ENCODE measurements at places on chromosomes 3 and 15.

DNA sequence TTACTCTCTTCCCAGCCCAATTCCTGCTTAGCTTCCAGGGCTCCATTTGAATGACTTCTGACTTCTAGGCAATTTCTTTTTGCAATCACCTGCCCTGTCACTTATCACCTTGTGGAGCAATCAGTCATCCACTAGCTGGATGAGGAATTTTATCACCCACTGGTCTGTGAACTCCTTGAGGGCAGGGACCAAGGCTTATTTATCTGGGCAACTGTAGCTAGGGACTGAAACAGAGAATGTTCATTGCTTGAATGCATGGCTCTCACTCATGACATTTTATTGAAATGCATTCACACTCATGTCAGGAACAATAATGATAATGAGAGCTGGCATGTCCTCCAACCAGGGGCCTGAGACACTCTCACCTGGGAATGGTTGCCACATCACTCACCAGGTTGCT is 15.5 kb downstream of the TNFAIP8L3 start:
- DNase-seq = no peak

GRCh38 chr3:35721628-35722027 is 82.3 kb downstream of the ARPP21 start:
- no peak for DNase-seq

GRCh38 chr15:38042707-38043445 is 108.4 kb downstream of the TMCO5A start:
- no peak for DNase-seq

- no peak for DNase-seq
Observed at GRCh38 chr3:139118835-139119234, 74.1 kb upstream of the PRR23C start.

DNA sequence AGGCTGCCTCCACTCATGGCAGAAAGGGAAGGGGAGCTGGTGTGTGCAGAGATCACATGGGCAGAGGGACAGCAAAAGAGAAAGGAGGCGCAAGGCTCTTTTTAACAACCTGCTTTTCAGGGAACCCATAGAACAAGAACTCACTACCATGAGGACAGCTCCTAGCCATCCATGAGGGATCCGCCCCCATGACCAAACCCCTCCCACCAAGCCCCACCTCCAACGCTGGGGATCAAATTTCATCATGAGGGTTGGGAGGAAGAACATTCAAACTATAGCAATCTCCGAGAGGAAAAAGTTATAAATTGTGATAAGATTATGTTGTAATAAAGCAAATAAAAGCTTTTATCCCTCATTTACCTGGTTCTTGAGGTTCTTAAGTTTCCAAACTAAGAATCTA is 84.7 kb upstream of the LMCD1 start:
- no peak for DNase-seq

- DNase-seq = no peak
Observed at GRCh38 chr15:48592933-48593332, 52.6 kb downstream of the FBN1 start.

DNA sequence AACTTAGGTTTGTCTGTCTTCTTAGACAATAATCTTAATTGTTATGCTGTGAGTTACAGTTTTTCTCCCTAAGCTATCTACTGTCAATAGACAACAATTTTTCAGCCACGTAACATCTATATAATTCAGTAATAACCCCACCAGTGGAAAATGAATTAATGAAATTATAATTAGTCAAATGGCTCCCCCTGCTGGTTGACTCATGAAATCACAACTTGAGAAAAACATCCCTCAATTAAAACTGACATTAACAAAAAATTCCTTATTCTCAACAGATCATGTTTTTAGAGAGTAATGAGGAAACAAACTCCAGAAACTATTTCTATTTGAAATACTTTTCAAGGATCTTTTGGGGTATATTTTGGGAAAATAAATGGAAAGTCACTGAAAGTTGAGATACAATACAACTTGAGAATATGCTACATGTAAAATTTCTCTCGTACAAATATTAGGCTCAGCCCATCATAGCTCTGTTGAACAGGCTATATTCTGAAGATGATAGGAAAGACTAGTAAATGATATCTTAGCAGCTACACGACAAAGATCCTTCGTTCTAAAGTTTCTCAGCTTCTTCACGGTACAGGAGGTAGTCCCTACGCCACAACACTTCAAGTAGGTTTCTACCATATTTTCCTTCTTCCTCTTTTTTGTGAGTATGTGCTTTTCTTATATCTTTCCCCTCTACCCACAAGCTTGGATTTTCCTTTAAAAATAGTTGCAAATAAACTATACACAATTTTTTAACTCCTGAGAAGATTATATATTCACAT is 20.7 kb downstream of the PPP1R2 start:
- no peak for DNase-seq

- DNase-seq = peak; percentile 61
Observed at GRCh38 chr3:113626503-113627371, 69.7 kb downstream of the USF3 start.

DNA sequence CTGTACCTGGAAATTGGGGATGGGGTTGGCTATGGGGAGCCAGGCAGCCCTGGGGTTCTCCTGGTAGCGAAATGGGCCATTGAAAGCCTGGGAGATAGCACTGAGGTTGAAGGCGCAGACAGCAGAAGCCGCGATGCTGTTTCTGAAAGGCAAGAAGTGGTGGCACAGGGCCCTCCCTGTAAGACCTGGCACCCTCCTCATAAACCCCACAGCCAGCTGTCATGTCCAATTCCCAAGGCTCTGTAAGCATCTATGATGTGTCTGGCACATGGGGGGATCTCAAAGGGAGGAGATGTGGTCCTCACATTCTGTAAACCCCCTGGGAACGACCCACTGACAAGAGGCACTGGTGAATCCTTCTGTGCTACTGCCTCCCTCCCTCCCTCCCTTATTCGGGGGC is 104.0 kb downstream of the SEMA5B start:
- DNase-seq = no peak

- no peak for DNase-seq
Observed at GRCh38 chr15:37517191-37517895, 417.0 kb upstream of the MEIS2 start.

GRCh38 chr3:62678841-62679240 is 196.4 kb downstream of the CADPS start:
- peak; percentile 84 for DNase-seq

- DNase-seq = no peak
Observed at GRCh38 chr3:150081084-150081483, 110.4 kb upstream of the PFN2 start.

DNA sequence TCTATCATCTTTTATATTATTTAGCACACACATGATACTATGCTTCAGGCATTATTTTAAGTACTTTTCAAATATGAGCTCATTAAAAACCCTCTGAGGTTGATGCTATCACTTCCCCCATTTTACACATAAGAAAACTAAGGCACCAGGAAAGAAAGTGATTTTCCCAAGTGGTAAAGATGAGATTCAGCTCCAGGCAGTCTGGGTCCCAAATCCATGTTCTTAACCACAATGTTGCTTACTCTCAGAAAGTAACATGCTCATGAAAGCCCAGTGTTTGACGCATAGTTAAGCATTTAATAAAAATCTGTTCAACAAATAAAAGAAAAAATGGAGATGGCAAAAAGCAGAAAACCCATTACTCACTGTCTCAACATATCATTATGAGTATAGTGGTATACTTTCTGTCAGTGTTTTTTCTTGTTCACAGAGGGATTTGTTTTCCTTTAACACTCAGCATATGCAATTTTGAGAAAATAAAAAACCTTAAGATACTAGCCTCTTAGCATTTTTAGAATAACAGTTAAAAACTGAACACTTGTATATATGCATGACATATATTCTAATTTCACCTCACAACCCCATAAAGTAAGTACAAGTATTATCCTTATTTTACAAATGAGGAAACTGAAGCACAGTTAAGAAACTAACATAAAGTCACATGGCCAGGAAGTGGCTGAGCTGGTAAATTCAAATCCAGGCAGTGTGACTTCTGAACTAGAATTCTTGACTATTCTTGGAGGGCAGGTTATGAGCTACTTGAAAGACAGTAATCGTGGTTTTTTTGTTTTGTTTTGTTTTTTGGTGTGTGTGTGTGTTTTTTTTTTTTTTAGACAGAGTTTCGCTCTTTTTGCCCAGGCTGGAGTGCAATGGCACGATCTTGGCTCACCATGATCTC is 10.4 kb downstream of the PEAK1 start:
- DNase-seq = no peak
